Putamen (tissue), 1 donor: ENCODE measurements at places on chromosomes 11 and 22.

DNA sequence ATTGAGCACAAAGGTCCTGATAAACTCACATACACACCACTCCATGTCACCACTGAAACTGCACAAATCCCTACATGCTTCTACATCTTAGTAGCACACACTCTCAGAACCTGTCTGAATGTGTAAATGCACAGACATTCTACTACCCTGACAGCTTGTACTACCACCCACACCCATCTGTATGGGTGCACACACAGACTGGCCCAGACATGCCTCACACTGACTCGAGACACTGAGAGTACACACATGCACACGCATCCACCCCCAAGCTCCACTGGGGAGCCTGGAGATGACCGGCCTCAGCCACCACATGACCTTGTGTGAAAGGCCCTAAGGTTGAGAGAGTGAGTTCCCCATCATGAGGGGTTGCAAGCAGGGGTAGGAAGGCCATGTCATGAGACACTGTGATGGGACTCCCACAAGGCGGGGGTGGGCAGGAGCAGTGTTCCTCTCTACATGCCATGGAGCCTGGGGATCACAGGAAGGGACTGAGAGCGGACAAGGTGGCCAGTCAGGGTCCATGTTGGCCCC is 28.1 kb downstream of the ARAP1 start:
- DNase-seq = no peak

DNA sequence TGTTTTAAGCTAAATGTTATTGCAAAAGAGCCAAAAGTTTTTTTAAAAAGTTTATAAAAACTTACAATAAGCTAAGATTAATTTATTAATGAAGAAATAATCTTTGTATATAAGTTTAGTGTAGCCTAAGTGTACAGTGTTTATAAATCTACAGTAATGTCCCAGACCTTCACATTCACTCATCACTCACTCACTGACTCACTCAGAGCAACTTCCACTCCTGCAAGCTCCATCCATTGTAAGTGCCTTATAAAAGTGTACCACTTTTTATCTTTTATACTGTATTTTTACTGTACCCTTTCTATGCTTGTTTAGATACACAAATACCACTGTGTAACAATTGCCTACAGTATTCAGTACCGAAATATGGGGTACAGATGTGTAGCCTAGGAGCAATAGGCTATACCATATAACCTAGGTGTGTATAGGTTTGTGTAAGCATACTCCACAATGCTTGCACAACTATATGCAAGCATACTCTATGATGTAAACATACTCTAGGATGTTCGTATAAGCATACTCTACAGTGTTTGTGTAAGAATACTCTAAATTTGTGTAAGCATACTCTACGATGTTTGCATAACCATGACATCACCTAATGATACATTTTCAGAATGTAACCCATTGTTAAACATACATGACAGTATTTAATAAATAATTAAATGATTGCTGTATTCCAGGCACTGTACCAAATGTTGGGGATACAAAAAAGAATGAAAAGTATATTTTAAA is 953.0 kb downstream of the KCNA4 start:
- DNase-seq = no peak

- no peak for DNase-seq
These were observed 139.3 kb downstream of the FAM76B start for GRCh38 chr11:95650276-95650675.

- DNase-seq = no peak
These were observed 5.2 kb downstream of the ACAD8 start for GRCh38 chr11:134258577-134258976.

- DNase-seq = no peak
These were observed 20.0 kb upstream of the NDUFC2 start for GRCh38 chr11:78099666-78100065.

- no peak for DNase-seq
These were observed 193.3 kb downstream of the TRPC6 start for GRCh38 chr11:101390539-101390938.

- peak; percentile 25 for DNase-seq
These were observed 102.7 kb downstream of the BRD1 start for GRCh38 chr22:49724893-49725489.

DNA sequence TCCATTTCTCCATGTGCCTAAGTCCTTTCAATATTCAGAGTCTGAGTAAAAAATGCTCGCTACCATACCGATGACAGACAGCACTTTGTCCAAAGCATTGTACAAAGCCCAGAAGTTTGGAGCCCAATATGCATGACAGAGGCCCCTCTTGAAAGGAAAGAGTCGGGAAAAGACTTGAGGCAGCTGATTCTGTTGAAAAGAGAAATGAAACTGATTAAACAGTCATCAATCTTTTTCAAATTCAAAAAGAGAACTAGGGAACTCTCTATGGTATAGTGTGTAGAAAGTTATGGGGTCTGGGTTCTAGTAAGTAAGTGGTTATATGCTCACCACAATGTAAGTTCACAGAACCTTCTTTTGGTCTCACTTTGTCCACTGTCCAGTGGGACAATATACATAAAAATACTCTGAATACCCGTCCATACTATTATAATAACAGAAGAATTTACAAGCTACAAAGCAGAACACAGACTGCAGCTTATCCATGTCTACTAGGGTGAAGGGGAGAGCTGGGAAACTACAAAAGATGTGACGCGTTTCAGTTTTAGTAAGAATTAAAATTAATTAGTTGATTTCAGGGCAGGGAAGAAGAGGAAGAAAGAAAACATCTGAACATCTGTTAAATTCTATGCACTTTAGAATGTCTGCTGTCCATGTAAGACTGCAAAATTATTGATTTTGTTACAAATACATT is 26.7 kb downstream of the ALG8 start:
- DNase-seq = no peak

GRCh38 chr11:99020352-99021225 is at the start of gene CNTN5:
Gene CNTN5 (plus strand): TSS chr11:99020949.
- DNase-seq = peak; percentile 27

DNA sequence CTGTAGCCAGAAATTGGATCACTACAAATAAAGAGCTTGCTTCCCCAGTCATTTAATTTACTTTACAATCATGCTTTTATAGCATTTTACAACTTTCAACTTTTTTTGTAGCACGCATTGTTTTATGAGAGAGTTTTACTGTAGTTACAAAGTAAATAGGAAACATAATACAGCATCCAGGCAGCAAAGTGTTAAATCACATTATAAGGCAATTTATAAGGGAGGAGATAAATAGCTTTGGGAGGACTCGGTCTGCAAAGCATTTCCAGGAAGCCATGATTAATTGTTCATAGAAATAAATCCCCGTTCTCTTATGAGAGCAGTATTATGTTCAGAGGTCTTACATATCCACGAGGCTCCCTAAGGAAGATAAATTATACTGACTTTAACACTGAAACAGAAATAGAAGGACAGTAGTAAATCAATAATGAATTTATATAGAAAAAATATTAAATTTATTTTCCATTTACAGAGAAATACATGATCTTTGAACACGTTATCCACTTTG is 792.6 kb upstream of the RAG2 start:
- no peak for DNase-seq

DNA sequence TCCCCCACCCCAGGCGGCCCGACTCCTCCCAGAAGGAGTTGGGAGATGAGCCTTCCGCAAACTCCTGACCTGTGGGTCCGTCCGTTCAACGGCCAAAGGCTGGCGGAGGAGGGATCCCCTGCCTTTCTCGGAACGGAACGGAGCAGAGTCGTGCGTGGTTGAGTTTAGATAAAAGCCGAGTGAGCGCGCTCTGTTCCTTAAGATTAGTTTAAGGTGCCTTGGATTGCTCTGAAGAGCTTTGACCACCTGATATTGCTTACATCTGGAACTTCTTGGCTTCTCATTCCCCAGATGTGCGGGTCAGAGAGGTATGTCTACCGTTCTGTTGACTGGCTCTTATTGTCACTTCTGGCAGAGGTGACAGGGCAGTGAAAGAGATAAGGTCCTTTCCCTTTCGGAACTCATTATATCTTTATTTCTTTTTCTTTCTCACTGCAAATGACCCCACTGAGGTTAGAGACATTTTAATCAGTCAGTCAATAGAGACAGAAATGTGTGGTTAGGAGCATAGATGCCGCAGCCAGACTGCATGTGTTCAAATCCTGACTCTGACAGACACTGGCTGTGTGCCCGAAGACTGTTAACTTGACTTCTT is at the start of gene TRIM6:
TRIM6 (plus strand) TSS at position 31 of the 595 bp plus-strand sequence; CDS start at position 292, 261 bp downstream.
- DNase-seq = no peak

GRCh38 chr22:19744350-19745006 is 16.1 kb upstream of the TBX1 start:
- no peak for DNase-seq

- DNase-seq = no peak
These were observed 333.0 kb upstream of the LUZP2 start for GRCh38 chr11:24163841-24164240.

- DNase-seq = no peak
These were observed 122.8 kb downstream of the SHANK2 start for GRCh38 chr11:71129624-71130023.

DNA sequence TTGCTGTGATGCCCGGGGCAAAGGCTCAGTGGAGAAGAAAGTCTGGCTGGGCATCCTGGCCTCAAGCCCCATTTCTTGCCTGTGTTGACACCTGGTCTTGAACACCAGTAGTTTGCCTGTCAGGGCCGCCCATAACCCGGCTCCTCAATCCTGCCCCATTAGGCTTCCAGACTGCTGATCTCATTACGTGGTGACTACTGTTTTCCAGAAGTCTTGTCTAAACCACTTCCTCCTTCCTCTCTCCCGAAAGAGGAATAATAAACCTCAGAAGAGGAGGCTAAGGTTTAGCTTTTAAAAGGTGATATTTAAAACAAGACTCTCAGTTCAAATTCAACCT is 97.7 kb downstream of the CD44 start:
- no peak for DNase-seq

GRCh38 chr11:130049328-130049771 is 20.3 kb upstream of the APLP2 start:
- DNase-seq = no peak

GRCh38 chr11:58334708-58335107 is 24.2 kb downstream of the OR5B17 start:
- no peak for DNase-seq

- DNase-seq = no peak
These were observed 27.3 kb downstream of the SYT7 start for GRCh38 chr11:61553373-61554171.

DNA sequence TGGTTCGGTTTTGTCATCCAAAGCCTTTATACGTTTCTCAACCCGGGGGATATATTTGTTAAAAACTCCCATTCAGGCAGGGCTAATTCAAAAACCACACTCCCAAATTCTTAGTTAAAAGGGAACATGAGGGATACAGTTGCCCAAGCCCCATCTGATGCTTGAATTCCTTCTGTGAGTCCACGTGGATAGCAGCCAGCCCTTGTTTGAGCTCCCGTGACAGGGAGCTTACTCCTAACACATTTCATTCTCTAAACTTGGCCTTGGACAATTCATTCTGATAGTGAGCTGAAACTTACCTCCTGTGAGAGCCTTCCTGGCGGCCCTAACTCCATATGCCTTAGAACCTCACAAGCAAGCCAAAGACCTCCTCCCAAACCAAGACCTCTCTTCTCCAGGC is 357.5 kb downstream of the TENM4 start:
- no peak for DNase-seq

DNA sequence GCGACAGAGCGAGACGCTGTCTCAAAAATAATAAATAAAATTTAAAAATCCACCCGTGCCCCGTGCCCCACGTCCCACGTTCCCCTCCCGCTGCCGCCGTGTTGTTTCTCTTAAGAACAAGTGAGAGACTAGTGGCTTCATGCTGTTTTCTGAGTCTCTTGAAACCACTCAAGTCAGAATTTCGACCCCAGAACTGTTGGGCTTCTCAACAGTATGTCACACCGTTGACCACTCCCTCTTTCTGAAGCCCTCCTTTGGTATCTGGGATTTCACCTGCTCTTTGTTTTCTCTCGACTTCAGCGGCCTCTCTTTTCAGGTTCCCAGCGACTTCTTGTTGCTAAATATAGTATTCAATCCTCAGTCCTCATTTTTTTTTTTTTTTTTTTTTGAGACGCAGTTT is 974 bp downstream of the PPIL2 start:
- DNase-seq = no peak

DNA sequence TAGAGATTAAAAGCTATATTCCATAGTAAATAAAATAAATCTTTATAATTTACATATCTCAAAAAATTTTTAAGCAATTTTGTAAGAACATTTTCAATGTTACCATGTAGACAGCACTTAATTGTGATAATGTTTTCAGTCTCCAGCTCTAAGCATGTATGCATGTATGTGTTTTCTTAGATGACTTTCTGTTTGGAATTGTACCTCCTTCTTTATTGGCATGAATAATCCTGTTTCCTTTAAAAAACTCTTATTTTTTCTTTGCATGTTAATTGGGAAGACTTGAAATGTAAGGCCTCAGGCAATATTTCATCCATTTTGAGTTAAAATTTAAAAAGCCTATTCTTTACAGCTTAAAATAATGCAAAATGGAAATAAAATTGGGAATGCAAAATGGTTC is 2.0 kb upstream of the OR2AG1 start:
- no peak for DNase-seq

- DNase-seq = no peak
These were observed 55.1 kb upstream of the SPATA19 start for GRCh38 chr11:133900176-133901105.

DNA sequence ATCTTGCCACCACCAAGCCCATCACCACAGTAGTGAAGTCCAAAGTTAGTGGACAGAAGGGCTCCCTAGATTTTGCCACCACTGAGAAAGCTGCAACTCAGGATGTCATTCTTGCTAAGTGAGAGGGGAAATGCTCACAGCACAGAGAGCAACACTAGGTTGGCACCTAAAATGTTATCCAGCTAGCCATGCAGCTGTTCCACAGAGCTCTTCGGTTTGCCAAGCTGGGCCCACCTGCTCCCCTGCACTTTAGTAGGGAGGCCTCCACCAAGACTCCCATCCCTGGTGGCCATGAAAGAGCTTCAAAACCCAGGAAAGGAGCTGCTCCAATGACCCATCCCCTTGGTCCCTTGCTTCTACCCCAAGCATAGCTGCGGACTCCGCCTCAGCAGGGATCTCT is 63.8 kb downstream of the TRIM29 start:
- no peak for DNase-seq

GRCh38 chr11:76318744-76319384 is 62.1 kb downstream of the THAP12 start:
- DNase-seq = peak; percentile 61
